ENCODE measurements at places on chromosomes 5 and 9.

DNA sequence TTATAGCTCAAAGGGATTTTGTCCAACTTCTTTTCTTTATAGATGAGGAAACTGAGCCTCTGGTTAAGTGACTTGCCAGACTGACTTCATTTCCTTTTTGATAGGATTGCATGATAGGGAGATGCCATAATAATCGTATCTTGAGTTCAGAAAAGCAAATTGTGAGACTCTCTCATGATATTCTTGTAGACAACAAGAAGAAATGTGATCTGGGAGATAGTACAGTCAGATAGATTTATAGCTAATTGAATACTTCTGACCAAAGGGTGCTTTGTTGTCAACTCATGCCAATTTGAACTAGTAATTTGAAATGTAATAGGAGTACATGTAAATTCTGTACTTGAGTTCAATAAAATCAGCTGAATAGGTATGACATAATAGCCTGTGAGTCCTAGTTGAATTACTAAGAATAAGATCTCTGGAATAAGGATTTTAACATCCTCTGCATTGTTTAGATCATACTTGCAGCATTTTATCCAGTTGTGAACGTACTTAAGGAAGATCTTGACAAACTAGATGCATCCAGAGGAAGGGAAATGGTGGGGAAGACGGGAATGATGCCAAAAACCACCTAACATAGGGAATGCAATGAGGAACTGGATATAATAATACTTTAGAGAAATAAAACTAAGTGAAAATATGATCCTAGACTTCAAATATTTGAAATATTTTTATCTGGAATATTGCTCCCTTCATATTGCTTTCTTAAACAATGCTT is 25.5 kb downstream of the CWC27 start:
- no peak for DNase-seq

- no peak for DNase-seq
These were observed 51.2 kb downstream of the SLC36A1 start for GRCh38 chr5:151498395-151499155.

DNA sequence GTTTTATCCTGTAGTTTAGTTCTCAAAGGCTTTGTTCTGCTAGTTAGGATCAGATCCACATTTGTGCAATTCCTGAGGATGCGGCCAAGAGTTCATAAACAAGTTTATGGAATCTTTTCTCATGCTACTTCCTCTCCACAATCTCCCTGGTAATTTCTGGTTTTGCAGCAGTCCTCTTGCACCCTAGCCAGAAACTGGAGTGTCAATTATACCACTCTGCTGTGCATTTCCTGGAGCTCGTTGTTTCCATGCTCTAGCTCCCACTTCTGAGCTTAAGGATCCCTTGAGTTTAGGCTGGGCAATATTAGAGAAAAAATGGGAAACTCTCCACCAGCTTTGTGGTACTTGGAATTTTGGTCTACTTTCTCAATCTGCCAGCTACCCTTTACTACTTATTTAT is 474.7 kb downstream of the DIRAS2 start:
- no peak for DNase-seq

DNA sequence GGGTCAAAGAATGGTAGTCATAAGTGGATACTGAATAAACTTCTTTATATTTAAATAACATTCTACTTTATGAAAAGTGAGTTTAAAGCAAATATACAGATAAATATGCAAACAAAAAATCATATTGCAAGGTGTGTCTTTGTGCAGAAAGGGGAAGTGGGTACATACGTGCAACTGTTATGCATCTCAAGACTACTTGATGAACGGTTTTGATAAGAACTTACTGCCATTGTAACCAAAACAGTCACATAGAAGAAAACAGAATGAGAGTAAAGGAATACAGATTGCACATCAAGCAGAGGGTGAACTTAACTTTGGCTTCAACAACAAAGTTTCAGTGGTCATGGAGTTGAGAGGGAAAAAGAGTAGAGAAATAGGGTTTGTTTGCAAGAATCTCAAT is 9.9 kb downstream of the CAMK4 start:
- DNase-seq, result no peak

DNA sequence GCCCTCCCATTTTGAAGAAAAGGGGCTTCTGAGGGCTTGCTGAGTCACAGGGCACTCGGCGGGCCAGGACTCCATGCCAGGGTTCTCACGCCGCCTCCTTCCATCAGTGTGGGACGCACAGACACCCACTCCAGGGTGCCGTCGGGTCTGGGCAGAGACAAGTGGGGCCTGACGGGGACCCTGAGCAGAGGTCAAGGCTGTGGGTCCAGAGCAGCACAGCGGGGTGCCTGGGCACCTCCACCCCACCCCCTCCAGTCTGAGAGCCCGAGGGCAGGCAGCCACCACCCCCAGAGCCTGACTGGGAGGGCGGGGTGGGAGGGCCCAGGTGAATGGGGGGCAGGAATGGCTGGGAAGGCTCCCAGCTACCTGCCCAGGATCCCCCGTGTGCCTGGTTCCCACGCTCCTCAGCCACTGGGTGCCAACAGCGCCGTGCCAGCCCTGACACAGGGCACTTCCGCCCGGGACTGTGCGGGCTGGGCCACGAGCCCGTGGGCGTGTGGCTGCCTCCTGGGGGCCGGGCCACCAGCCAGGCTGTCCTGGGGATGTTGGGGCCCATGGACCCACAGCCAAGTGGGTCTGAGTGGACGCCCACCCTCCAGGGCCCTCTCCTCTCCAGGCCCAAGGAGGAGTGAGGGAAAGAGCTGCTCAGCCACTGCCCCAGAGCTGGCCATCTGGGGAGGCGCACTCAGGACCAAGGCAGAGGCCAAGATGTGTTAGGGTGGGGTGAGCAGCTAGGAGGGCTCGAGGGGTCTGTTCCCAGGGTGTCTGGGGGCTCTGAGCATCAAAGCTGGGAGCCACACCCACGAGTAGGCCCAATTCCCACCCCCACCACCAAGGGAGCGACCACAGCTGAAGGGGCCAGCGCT is 10.1 kb upstream of the NRARP start:
- no peak for DNase-seq

DNA sequence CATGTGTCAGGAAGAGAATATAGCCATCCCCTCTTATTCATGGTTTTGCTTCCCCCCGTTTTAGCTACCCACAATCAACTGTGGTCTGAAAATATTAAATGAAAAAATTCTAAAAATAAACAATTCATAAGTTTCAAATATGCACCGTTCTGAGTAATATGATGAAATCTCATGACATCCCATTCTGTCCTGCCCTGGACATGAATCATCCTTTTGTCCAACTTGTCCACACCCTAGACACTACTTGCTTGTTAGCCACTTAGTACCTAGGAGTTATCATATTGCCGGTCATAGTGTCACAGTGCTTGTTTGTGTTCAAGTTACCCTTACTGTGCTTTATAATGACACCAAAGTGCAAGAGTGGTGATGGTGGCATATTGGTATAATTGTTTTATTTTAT is 113.5 kb downstream of the CAAP1 start:
- DNase-seq, result no peak

DNA sequence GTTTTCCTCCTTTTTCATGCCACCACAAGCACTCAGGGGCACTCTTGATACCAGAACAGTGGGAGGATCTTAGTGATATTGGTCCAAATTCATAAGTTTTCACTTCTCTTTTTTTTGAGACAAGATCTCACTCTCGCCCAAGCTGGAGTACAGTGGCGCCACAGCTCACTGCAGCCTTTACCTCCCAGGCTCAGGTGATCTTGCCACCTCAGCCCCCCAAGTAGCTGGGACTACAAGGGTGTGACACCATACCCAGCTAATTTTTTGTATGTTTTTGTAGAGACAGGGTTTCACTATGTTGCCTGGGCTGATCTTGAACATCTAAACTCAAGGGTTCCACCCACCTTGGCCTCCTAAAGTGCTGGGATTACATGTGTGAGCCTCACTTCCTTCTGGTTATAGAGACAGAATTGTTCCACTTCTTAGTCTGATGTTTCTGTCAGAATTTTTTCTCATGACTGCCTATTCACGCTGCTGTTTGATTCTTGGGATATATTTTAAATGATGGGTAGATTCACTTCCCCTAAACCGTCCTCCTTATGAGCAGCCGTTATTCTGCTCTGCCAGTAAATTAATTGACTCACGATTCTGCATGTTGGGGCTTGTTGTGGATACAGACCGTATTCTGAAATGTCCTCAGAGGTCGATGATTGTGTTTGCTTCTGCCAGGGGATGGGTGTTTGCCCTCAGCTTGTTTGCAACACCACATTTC is 30.8 kb downstream of the MTAP start:
- DNase-seq, result peak; percentile 92

DNA sequence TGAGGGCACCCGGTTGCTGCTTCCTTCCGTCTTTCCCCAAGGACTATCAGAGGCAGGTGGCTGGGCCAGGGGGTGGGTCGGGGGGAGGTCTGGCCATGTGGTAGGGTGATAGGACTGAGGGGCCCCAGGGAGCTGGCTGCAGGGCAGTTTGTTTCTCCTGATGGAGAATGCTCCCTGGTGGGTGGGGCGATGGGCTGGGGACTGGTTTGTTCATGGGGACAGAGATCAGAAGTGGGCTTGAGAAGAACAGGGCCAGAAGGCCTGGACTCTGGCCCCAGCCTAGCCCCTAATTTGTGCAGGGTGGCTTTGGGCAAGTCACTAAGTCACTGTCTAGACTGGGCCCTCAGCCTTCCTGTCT is 117.4 kb downstream of the RGS3 start:
- DNase-seq, result no peak

GRCh38 chr9:31210978-31211570 is 1173.4 kb upstream of the ACO1 start:
- peak; percentile 43 for DNase-seq

GRCh38 chr5:108548684-108549596 is 167.0 kb upstream of the FBXL17 start:
- DNase-seq, result no peak

DNA sequence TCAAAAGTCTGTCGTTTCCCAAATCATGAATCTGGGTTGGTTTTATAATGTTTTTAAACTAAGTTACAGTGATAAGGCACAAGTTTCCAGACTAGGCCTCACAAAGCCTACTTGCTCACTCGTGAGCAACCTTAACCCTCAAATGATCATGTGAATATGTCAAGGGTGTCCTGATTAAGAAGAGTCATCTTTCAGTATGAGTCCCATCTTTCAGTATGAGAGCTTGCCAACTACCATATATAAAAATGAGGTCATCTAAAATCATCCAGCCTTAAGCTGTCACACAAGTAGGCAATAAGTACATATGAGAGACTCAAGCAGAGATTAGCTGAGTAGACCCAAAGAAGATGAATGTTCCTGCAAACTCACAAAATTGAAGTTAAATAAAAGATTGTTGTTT is 668.4 kb upstream of the FAM174A start:
- no peak for DNase-seq

DNA sequence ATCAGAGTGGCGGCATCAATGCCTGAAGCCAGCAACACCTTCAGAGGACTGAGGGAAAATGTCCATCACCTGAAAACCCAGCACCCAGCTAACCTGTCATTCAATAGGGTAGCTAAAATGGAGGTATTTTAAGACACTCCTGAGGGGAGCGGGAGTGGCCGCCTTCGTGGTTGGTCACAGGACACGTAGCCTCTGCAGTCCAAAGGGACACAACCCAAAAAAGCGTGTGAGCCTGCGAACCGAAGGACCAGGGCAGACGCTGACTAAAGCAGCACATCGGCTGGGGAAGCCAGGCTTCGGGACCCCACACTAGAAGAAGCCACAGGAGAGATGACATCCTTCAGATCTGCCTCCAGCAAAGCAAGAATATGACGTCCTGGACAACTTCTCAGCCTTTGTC is 70.6 kb downstream of the GOLPH3 start:
- no peak for DNase-seq

DNA sequence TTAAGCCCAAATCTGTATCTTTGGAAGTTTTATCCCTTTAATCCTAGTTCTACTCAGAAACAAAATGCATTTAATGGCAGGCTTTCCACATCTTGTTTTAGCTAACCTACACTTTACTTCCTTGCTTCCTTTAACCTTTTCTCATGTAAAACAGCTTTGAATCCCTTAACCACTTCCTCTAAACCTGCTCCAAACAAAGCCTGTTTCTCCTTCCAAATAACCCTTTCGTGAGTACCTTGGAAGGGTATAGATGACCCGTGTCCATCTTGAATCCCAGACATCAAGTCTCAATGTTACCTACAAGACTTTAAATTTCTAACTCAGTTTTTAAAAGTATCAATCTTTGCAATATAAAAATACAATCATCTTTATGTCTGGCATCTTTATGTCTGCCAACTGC is 78.4 kb downstream of the DROSHA start:
- no peak for DNase-seq

GRCh38 chr9:68457803-68458202 is 82.9 kb downstream of the TMEM252 start:
- DNase-seq, result no peak

GRCh38 chr9:35689542-35690293 is at the start of gene TPM2:
TPM2 (minus strand) TSS chr9:35689925; CDS start chr9:35689817, 108 bp downstream.
- DNase-seq, result no peak

DNA sequence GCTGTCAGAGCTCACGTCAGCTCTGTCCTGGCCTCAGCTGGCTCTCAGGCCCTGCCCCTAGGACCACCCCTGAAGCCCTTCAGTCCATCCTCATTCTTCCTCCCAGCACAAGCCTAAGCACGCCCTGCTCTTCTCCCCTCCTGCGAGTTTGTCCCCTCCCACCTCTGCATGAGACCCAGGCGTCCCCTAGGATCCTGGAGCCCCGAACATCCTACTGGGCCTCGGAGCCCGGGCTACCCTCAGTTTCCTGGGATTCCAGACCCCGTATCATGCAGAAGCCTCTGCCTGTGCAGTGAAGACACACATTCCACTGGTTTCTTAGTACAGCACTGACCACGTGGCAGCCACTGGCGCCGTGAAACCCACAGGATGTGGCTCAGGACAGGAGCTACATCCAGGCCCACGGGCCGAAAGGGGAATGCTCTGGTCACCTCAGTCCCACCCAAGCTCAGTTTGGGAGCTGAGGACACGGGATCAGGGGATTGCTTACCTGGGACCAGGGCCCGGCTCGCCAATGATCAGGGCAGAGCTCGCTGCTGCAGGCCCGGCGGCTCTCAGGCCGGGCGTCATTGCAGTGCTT is 64.2 kb downstream of the ZNF354C start:
- no peak for DNase-seq

DNA sequence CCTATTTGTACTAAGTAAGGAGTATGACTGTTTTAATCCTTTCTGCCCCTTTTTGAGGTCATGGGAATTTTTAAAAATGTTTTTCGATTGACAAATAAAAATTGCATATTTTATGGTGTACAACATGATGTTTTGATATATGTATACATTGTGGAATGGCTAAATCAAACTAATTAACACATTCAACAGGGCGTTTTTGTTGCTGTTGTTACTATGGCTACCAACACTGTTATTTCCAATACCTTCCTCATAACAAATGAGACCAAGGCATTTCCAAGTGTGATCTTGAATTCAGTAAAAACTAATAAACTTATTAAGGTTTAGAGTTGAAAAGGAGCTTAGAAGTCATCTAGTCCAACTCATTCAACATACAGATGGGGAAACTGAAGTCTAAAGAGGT is 30.2 kb upstream of the SPEF2 start:
- DNase-seq, result no peak

- DNase-seq, result no peak
These were observed 45.3 kb upstream of the PPP3R2 start for GRCh38 chr9:101639785-101640665.

DNA sequence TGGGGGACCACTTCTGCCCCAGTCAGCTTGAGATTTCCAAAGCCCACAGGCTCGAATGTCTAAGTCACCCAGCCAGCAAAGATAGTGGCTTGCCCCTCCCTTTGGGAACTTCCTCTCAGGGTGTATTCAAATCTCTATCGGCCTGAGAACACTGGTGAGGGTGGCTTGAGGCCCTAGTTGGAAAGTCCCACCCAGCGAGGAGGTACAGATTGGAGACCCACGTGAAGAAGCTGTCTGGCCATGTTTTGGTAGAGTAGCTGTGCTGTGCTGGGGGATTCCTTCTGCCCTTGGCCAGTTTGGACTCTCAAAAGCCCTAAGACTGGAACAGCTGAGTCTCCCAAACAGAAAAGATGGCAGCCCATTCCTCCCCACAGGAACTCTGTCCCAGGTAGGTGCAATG is 172.7 kb upstream of the RIOK2 start:
- DNase-seq, result no peak
